ENCODE measurements at places on chromosomes 5 and 9. TPM values are rescaled to one million over a fixed set of nuclear protein-coding genes. Genes with fewer than 3 reads are reported as not detected.

Gene SEMA6A
- total RNA-seq = 4.4 TPM

Gene ERAP2
- 5.5 TPM for total RNA-seq

Gene HMMR
- total RNA-seq = 0.43 TPM

Gene SH3RF2
- 272 TPM for total RNA-seq

Gene TSTD2
- 13.9 TPM for total RNA-seq

Gene SLCO4C1
- total RNA-seq = 0.22 TPM

Gene NCS1
- 4.5 TPM for total RNA-seq

Gene PCDHA10
- total RNA-seq = 0.52 TPM

Gene SFXN1
- total RNA-seq = 33.0 TPM

DNA sequence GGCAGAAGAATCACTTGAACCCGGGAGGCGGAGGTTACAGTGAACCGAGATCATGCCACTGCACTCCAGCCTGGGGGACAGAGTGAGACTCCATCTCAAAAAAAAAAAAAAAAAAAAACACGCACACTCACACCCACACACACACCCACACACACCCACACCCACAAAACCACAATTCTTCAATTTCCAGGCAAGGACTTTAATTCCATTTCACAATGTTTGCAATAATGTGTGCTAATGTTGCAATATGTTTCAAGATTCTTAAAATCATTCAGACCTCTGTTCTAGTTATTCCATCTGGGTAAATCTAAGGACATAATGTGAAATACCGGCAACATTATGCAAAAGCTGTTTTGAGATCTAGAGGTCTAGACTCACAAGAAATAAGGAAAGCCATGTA lies 28.3 kb downstream of the CCDC69 start:
- peak; percentile 56 for DNase-seq

DNA sequence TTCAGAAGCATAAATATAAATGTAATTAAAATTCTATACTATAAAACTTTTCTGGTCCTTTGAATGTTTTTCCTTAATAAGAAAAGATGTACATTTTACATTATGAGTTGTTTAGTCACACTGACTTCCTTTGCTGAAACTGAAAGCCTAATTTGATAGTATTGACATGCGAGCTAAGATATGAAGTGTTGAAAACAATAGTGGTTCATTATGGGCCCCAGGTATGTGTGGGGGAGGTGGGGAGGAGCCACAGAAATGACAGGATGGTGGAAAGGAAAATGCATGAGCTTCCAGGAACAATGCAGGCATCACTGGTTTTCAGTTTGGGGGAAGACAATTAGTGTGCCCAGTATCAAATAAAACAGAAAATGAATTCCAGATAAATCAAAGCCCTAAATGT lies 35.4 kb upstream of the RLN1 start:
- no peak for DNase-seq

GRCh38 chr5:127228540-127229184 lies 61.9 kb upstream of the MEGF10 start:
- DNase-seq = no peak

DNA sequence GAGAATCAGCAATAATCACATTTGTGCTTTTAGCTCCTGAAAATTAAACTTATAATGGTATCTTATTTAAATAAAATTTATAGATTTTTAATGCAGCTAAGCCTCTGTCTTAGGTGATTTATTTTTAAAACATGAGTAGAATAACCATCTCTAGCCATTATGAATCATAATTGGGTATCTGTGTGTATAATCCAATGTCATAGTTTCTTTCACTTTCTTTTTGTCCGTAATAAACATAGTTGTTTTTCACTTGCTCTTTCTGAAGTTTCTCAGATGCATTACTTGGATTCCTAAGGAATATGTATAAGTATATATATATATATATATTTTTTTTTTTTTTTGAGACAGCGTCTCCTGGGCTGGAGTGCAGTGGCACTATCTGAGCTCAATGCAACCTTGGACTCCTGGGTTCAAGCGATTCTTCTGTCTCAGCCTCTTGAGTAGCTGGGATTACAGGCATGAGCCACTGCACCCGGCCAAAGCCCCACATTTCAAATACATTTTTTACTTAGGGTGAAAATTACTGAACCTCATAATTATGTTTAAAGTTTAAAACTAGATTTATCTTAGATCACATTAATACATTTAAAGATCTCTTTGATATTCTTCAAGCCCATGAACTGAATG lies 377.1 kb downstream of the PRDM9 start:
- no peak for DNase-seq

DNA sequence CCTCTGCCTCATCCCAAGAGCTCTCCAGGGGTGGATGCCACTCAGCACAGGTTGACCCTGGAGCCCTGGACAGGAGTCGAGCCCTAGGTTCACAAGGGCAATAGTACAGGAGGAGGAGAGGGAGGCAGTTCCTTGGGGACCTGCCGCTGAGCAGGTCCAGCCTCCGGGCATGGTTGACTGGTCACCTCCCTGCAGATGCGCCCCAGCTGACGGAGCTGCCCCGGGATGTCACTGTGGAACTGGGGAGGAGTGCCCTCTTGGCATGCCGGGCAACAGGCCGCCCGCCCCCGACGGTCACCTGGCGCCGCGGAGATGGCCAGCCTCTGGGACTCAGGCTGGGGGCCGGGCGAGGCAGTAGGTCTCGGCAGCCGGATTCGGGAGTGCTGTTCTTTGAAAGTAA lies 53.7 kb downstream of the HMCN2 start:
- no peak for DNase-seq

DNA sequence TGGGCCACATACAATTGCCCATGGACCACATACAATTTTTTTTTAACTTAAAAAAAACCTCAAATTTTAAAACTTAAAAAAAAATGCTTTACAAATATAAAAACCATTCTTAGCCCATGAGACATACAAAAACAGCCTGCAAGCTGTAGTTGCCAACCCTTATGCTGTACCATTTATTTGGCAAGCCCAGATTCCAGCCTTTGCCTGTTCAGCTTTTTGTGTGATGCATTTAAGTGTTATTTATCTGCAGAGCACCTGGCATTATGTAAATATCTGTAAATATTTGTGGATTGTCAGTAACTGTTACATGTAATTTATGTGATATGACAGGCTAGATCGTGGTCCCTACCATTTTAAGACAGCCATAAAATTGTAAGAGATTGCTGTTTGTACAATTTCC lies 32.6 kb downstream of the HEXB start:
- DNase-seq = no peak

GRCh38 chr5:135466178-135467050 lies 14.3 kb upstream of the TIFAB start:
- peak; percentile 79 for DNase-seq

- no peak for DNase-seq
Observed at GRCh38 chr5:128304791-128305190, 221.2 kb downstream of the SLC12A2 start.

- DNase-seq = no peak
Observed at GRCh38 chr9:136531186-136531903, 14.5 kb downstream of the NOTCH1 start.

DNA sequence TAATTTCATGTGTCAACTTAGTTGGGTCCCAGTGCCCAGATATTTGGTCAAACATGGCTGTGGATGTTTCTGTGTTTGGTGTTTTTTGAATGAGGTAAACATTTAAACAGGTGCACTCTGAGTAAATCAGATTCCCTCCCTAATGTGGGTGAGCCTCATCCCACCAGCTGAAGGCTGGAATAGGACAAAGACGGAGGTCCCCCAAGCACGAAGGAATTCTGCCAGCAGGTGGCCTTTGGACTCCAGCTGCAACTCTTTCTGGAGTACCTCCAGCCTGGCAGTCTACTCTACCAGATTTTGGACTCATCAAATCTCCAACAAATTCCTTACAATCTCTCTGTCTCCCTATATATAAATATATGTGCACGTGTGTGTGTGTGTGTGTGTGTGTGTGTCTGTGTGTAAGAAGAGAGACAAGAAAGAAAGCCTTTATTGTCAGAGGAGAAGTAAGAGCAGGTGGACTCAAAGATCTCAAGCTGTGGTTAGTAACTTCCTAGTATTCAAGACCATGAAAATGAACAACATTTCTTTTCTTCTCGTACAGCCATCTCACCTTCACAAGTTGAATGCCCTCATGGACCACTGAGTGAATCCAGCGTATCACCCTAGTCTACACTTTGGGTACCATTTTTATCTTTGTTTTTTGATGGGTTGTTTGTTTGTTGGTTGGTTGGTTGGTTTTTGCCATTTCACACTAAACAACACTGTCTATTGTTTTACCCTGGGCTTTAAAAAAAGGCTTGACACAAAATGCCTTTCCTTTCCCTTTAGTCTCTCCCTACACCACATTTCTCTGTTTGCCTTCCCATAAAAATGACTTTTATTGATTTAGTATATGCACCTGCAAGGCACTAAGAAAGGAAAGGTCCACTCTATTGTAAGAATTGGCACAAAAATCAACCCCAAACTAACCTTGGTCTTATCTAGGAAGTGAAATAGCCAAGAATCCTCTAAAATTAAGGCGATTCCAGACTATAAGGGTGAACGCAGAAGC lies 118.7 kb downstream of the TENT4A start:
- no peak for DNase-seq

DNA sequence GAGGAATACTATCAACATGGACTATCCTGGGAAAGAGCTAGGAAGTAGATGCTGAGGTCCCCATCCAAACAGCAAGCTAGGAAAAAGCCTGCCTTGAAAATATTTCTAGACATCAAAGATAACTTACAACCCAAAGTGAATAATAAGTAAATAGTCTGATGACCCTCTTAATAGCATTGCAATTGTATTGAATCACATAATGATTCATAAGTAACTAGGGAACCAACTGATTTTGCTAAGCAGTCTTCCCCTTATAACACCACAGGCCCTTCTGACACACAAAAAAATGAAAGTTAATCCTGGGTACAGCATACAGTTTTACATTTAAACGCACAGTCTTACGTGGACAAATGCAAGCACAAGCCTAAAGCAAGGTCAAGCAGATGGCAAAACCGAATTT lies 199.3 kb downstream of the RFK start:
- no peak for DNase-seq

DNA sequence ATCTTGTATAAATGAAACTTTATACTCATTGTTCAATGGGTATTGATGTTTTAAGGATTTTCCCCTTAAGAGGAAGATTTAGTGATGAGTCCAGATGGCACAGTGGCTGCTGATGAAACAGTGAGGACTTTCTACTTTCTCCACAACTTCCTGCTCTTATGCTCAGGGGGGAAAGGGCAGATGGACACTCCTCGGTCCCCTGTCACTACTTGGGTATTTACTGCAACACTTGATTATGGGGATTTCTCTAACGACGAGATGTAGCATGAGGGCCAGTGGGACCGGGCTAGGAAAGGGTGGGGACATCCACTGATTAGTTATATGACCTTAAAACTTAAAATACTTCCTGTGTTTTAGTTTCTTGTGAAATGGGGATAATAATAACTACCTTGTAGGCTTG lies 146.1 kb upstream of the HMHB1 start:
- no peak for DNase-seq

DNA sequence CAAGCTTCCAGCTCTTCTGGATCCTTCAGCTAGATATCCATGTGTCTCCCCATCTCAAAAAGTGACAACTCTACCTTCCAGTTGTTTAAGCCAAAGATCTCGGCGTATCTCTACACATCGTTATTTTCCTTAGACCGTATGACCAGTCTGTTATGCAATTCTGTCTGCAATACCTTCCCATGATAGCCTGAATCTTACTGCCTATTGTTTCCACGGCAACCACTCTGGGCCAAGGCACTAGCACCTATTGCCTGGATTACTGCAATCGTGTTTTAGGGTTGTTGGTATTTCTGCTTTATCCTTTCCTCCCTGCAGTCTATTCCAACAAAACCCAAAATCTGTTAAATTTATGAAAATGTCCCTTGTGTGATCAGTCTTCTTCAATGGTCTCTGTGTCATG lies 448.4 kb downstream of the MTRR start:
- DNase-seq = no peak

DNA sequence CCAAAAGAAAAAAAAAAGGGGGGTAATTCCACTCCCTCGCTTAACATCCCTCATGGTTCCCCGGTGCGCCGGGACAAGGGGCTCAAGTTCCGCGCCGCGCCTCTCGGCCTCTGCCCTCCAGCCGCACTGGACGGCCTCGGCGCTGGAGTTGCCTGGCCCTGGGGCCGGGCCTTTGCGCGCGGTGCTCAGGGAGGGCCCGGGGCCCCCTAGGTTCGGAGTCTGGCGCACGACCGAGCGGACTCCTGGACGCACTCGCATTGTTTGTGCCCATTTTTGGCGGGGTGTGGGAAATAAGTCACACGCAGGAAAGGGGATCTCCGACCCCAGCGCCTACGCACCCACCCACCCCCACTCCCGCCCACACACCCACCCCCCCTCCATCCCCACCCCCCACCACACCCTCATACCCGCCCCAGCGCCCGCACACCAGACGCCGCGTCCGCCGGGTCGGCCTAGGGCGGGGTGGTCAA lies 381 bp downstream of the MED22 start:
- DNase-seq = no peak

- DNase-seq = no peak
Observed at GRCh38 chr5:100424017-100424416, 111.2 kb upstream of the FAM174A start.

DNA sequence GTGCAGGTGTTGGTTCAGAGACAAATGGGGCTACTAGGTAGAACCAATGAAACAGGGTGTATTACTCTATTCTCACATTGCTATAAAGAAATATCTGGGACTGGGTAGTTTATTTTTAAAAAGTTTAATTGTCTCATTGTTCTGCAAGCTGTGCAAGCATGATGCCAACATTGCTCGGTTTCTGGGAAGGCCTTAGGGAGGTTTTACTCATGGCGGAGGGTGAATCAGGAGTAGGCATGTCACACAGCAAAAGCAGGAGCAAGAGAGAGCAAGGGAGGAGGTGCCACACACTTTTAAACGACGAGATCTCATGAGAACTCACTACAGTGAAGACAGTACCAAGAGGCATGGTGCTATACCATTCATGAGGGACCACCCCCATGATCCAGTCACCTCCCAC lies 134.6 kb downstream of the PIK3R1 start:
- DNase-seq = no peak

All from right atrium auricular region (tissue), 2 donors.